ENCODE measurements at places on chromosomes 6 and 20.

DNA sequence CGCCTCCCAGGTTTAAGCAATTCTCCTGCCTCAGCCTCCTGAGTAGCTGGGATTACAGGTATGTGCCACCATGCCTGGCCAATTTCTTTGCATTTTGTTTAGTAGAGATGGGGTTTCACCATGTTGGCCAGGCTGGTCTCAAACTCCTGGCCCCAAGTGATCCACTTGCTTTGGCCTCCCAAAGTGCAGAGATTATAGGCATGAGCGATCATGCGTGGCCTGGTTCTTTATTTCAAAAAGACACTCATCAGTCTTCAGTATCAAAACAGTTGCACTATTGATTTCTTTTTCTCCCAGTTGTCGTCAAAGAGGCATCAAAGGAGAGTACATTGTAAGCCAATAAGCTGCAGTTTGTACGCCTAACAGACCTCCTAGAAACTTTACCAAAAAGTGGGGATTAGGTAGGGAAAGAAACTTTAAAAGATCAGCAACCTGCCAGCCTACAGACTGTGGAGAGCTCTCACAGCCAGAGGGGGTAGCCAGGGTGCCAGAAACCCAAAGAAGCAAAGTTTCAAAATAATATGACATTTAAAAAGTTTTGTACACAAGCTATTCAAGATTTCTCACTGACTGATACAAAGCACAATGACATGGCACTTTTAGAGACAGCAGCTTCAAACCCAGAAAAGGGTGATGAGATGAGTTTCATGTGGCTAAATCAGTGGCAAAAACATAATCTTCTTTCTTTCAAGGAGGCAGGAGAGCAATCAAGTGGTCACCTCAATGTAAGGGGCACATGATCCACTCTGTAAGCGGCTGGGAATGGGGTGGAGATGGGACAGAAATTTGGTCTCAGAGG is 83.0 kb upstream of the RALY start:
- no peak for DNase-seq

GRCh38 chr20:48635791-48636267 is 192.0 kb downstream of the PREX1 start:
- DNase-seq: peak; percentile 84

- no peak for DNase-seq
Observed at GRCh38 chr6:148868314-148868713, 121.5 kb downstream of the UST start.

DNA sequence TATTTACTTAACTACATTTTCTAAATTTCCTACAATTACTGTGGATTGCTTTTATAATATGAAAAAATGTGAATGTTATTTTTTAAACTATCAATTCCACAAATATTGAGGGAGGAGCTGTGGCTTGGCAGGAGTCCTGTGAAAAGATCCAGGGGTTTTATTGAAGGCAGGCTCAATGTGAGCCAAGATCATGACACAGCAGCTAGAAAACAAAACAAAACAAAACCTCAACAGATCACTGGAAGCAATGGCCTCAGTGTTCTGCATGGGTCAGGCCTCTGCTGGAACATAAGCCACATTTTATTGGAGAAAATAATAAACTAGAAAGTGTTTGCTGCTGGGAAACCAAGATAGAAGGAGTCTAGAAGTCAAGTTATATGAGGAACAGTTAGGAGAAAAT is 19.4 kb upstream of the RCAN2 start:
- DNase-seq: no peak

- DNase-seq: no peak
Observed at GRCh38 chr6:158655569-158656450, 6.0 kb downstream of the SYTL3 start.

DNA sequence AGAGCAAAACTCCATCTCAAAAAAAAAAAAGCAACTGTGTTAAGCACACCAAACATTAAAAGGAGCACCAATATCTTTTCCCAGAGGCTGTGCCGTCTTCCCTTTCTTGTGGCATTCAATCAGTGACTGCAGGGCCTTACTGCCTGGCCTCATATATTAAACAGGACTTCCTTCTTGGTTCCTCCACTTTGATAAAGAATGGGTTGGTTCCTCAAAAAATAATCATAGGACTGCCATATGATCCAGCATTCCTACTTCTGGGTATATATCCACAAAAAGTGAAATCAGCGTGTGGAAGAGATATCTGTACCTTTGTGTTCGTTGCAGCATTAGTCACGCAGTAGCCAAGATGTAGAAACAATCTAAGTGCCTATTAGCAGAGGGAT is 40.3 kb upstream of the GFOD1 start:
- DNase-seq: no peak

DNA sequence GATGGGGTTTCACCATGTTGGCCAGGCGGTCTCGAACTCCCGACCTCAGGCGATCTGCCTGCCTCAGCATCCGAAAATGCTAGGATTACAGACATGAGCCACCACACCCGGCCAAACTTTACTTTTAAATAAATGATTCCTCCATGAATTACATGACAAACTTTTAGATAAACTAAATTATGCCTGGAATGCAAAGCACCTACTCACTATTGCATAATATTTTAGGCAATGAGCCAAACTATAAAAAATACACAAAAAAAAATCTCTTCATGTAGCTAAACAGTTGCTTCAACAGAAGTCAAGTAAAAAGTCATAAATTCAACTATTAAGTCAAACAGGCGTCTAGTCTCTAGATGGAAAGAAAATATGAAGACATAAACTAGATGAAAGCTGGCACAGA is 56.5 kb downstream of the PTPRK start:
- DNase-seq: no peak

DNA sequence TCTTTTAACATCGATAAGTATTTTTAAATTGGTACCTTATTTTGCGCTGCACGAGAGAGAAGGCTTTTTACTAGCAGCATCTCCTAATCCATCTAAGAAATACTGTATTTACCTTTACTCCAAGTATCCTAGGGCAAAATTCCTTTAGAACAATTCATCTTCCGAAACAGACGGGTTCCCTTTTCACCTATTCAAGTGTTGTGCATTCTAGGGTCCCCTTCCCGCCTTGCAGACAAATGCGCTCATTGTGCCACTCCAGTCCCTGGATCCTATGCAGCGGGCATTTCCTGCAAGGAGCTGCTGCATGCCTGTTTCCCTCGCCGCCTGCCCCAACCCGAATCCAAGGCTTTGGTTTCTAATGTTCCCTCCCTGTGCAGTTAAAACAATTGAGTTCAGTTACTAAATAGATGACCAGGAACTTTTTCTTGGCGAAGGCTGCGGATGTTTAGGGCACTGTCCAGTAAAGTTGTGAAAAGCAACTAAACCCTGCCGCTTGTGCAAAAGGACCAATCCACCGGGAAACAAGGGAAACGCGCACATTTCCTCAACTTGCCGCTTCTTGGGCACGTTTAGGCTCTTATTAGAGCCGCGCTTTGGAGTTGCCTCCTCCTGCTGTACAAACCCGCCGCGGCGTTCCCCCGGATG is 556 bp upstream of the SCAF8 start:
- DNase-seq: peak; percentile 33

- no peak for DNase-seq
Observed at GRCh38 chr20:41086402-41087324, 50.7 kb upstream of the PLCG1 start.

GRCh38 chr6:166055801-166056200 is 111.8 kb downstream of the TBXT start:
- DNase-seq: no peak

DNA sequence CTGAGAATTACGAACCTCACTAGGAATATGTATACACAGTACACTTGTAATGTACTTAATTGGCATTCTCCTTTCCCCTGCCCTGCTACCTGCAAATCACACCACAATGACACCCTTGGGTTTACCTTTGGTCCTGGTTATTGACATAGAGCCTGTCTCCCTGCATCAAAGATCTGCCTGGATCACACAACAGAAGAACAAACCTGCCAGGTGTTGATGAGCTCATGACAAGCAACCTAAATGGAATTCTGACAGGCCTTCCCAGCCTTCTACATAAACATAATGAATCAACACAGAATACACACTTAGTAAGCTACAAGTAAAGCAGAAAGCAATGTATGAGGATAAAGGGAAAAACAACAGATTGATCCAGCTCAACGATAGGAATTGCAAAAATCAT is 95.6 kb downstream of the HDGFL1 start:
- no peak for DNase-seq

- DNase-seq: no peak
Observed at GRCh38 chr20:33006776-33007375, 628 bp upstream of the BPIFB2 start.

GRCh38 chr20:47872341-47872740 is 87.1 kb upstream of the SULF2 start:
- no peak for DNase-seq

DNA sequence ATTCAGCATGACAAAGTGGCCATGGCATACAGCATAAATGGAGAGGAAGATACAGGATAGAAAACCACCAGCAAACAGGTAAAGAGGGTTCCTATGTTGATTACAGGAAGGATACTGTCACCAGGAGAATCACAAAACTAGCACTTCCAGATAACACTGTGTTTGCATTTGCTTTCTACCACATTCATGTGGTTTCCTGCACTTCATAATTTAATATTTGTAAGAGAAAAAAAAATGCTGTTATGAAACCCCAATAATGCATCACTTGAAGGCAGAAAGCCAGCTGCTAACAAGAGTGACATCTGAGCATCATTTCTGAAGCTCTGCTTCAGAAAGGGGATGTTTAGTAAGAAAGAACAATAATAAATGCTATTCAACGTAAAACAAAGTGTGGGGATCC is 106.6 kb downstream of the ATXN1 start:
- no peak for DNase-seq

DNA sequence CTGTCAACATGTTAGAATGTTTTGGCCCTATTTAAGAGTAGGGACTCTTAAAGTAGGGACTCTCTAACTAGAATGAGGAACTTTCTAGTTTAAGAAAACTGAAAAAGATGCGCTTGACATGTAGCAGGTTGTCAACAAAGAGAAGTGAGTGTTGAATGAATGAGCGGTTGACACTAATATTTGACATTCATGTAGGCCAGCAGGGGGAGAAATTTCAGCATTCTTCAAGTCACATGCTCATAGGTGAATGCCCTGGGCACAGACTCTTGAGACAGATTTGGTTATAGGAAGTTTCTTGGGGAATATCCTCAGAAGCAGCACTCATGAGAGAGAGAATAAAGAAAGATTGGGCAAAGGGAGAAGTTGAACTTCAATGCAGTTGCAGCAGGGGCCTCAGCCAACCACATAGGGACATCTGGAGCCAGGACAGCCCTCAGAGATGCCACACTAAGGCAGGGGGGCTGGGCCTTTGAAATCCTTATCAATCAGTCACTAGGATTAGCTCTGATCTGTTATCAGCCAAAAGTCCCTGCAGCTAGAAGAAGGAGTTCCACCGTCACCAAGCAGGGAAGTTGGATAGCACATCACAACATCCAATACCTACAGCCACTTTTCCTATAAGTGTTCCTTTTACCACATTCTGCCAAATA is 145.1 kb upstream of the FKBP1C start:
- DNase-seq: no peak

- no peak for DNase-seq
Observed at GRCh38 chr6:223763-224162, 68.5 kb upstream of the DUSP22 start.

DNA sequence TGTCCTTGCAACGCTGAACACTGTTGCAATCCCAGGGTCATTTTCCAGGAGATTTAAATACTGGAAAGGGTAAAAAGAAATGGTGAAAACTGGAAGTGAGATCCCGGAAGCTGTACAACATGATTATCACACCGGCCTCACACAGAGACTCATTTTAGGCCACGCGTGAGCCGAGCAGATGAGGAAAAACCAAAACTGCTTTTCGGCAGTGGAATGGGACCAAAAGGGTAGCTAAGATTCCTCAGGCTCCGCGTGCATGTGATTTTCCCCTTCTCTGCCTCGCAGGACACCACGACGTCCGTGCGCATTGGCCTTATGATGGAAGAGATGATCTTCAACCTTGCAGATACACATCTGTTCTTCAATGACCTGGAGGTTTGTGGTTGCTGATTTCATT is 213.7 kb downstream of the ZMYND8 start:
- DNase-seq: no peak

- DNase-seq: no peak
Observed at GRCh38 chr20:47320990-47321805, 35.3 kb downstream of the ZMYND8 start.
